Brain microvascular endothelial cell (primary cell): ENCODE measurements at places on chromosomes 2 and 18.

DNA sequence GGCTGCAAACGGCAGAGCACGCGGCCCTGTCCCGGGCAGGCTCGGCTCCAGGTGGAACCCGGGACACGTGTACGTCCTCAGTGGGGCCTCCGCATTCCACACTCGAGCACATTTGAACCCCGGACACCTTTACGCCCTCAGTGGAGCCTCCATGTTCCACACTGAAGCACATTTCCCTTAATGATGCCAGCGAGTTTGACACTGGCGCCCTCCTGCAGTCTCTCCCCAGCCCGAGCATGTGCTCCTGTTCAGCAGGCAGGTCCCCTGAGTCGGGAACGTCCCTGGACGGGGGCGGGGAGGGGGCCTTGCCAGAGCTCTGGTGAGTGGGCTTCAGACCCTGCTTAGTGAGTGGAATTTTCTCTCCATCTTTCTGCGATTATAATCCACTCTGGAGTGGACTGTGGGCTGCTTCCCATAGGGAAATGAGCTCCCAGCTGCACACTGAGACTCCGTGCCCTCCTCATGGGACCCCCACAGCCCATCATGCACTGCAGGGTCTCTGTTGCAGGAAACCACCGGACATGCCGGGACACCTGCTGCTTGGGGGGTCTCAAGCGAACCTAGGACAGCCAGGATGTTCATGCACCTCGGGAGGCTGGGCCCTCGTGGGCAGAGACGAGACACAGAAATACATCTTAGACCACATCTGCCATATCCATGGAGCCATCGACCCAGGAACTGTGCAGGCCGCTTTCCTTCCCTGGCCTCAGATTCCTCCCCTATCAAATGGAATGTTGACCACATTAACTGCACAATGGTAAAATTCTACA lies 70.3 kb upstream of the SNTG2 start:
- DNase-seq = no peak

GRCh38 chr2:25976983-25977741 lies 5.1 kb downstream of the KIF3C start:
- DNase-seq = no peak

GRCh38 chr2:20403774-20404312 lies 43.0 kb upstream of the RHOB start:
- DNase-seq = no peak

- DNase-seq = no peak
Observed at GRCh38 chr2:238975408-238975807, 127.5 kb downstream of the TWIST2 start.

DNA sequence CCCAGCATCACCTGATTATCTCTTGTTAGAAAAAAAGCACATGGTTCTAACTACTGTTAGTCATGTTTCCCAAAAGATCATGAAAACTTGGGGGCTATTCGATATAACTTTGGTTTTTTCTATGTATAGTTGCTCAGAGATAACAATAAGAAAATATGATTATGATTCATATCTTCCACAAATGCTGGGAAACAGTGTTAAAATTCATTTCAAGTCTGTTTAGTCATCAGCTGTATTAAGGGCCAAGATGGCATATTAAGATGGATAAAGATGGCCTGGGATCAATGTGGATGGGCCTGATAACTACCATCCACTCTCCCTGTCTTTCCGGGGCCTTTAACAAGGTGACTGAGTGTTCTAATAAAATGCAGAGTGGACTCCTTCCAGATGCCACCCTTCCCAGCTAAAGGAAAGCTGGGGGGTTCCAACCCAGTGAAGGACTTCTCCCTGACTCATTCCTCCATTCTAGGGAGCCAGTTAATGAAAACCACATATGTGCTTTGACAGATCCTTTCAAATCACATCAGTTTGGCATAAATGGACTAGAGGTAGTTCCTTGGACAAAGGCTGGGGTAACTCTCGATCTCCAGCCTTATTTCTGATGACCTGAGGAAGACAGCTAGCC lies 221.6 kb downstream of the VAPA start:
- no peak for DNase-seq

DNA sequence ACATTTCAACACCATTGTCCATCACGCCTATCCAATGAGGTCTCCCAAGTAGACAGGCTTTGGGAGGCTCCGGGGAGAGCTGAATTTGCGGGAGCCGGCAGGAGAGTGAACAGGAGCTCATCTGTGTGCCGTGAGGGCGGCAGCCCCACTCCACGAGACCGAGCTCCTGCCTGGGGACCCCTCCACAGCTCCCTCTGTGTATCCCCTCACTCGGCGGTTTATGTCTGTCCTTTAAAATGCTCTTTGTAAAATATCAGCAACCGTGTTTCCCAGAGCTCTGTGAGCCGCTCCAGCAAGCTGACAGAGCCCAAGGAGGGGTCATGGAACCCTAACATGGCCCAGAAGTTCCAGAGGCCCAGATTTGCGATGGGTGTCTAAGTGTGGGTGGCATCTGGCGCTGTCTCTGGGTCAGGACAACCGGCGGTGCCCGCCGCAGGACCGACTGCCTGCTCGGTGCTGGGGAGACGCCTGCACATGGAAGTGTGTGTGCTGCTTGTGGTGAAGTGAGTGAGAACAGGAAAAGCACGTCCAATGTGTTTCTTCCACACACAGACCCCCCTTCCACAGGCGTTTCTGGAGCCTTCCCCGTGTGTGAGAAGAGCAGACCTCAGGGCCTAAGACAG lies 34.8 kb downstream of the SLC66A2 start:
- DNase-seq = no peak

GRCh38 chr2:67898595-67898994 lies 164.2 kb downstream of the C1D start:
- no peak for DNase-seq

DNA sequence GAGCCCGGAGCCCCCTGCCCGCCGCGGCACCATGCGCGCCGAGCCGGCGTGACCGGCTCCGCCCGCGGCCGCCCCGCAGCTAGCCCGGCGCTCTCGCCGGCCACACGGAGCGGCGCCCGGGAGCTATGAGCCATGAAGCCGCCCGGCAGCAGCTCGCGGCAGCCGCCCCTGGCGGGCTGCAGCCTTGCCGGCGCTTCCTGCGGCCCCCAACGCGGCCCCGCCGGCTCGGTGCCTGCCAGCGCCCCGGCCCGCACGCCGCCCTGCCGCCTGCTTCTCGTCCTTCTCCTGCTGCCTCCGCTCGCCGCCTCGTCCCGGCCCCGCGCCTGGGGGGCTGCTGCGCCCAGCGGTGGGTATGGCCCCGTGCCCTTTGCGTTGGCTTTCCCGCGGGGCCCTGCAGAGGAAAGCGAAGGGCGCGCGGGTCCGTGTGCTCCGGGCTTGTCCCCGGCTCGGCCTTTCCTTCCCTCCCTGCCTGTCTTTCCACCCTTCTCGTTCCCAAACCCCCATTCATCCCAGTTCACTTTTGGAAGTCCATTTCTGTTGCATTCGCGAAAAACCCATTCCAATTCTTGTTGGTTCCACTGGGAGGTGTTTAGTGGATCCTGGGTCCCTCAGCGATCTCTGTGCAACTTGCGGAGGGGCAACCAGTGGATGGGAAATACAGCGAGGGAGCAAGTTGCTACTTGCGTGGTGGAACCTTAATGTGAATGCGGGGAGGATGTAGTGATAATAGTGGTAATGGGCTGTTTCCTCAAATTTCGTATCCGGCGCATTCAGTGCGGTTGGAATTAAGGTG lies 599 bp downstream of the ADAM23 start:
- DNase-seq = peak; percentile 7

- DNase-seq = no peak
Observed at GRCh38 chr2:54897420-54898310, 152.6 kb downstream of the RTN4 start.

DNA sequence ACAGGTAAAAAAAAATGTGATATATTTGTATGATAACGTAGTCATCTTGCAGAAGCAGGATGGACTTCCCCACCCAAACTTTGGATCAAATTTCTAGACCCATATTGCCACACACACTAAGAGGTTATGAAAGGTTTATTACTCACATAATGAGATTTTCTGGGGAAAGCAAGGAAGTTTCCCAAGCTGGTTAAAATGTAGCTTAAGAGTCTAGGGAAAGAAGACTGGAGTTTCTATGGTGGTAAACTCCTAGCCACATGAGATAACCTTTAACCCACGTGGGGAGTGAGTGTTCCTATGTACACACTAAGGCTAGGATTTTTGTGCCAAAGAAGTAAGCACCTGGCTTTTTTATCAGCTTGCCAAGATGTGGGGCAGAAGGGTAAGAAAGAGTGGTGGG lies 335.7 kb upstream of the UBE2E3 start:
- peak; percentile 83 for DNase-seq
